Central memory CD8-positive, alpha-beta T cell (primary cell): ENCODE measurements at places on chromosomes 16 and 17.

- no peak overlapping the region for H3K27ac ChIP-seq
- H3K36me3 ChIP-seq: no peaks in the 10 kb centered on the region
- DNase-seq: no peak
- H3K27me3 ChIP-seq: peaks cover 57% of the 10 kb centered on the region
- H3K4me1 ChIP-seq: no peaks in the 10 kb centered on the region
Measured at GRCh38 chr16:86227041-86227440, 283.3 kb upstream of the FOXF1 start.

DNA sequence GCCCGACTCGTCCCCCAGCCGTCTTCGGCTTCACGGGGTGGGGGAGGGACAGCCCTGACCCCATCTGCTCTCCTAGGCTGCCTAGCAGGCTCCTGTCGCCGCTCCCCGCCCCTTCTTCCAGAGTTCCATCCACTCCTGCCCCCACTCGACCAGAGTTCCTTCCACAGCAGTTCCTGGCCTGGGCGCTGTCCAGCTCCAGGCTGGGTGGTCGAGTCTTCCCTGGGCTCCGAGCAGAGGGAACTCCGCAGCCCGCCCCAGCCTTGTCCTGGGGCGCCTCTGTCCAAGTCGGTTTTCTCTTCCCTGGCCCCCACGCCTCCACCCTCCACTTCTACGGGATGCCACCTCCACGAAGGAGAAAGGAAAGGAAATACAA is 1.4 kb downstream of the PYY start:
- no peak overlapping the region for H3K27ac ChIP-seq
- peak overlapping the region; percentile 18 for H3K4me3 ChIP-seq
- H3K4me1 ChIP-seq: peaks cover 9% of the 10 kb centered on the region
- H3K36me3 ChIP-seq: no peaks in the 10 kb centered on the region
- H3K27me3 ChIP-seq: peaks cover 68% of the 10 kb centered on the region
- no peak for DNase-seq

DNA sequence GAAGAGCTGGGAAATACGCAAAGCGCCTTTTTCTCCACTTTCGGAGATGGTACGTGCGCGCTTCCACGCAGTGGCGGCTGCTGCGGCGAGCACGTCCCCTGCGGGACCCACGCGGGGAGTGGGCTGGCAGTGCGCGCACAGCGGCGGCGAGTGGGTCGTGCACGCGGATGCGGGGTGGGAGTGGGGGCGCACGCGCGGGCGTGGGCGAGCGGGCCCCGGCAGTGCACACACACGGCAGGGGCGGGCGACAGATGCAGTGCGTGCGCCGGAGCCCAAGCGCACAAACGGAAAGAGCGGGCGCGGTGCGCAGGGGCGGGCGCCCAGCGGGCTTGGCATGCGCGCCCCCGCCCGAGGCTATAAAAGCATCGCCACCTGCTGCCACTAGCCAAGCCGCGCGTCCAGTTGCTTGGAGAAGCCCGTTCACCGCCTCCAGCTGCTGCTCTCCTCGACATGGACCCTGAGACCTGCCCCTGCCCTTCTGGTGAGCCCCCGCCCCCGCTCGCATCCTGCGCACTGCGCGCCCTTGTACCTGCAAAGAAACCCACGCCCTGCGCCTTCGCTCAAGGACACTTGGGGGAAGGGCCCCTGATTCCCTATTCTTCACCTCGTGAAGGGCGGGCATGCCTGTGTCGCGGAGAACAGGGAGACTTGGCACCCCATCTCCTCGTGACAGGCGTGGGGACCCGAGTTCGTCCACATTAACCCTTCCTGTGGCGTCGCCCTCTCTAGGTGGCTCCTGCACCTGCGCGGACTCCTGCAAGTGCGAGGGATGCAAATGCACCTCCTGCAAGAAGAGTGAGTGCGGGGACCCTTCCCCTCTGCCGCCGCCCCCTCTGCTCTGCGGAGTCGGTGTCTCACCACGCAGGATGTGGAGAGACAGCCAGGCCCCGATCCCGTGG is at the start of gene MT3:
Gene MT3, plus strand, starts transcription at position 388 of the 899 bp plus-strand sequence. Its CDS starts 63 bp downstream, at position 451.
- no peak for DNase-seq
- no peak within 1 kb of the TSS for H3K27ac ChIP-seq
- peak within 1 kb of the TSS; percentile 81 for H3K4me3 ChIP-seq
- H3K27me3 ChIP-seq: peaks cover 48% of the 10 kb centered on the region
- H3K4me1 ChIP-seq: peaks cover 16% of the 10 kb centered on the region

DNA sequence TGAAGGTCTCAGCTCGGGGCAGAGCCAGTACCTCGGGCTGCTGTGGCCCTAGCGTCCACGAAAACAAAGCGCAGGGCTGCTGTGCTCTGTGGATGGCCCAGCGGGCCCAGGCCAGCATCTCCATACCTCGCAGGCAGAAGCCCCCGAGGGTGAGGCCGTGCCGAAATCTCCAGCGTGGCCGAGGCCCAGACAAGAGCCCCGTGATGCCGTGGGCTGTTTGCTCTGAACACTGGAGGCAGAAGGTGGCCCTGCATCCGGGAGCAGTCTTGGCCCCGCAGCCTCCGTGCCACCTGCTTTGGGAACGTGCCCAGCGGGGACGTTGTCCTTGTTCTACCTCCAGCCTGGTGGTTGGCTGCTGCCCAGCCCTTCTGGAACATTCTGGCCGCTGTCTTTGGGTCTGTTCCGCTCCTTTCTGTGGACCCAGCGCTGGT is 121.4 kb downstream of the BANP start:
- no peaks in the 10 kb centered on the region for H3K27me3 ChIP-seq
- no peak for DNase-seq
- no peaks in the 10 kb centered on the region for H3K4me1 ChIP-seq
- no peak overlapping the region for H3K27ac ChIP-seq

DNA sequence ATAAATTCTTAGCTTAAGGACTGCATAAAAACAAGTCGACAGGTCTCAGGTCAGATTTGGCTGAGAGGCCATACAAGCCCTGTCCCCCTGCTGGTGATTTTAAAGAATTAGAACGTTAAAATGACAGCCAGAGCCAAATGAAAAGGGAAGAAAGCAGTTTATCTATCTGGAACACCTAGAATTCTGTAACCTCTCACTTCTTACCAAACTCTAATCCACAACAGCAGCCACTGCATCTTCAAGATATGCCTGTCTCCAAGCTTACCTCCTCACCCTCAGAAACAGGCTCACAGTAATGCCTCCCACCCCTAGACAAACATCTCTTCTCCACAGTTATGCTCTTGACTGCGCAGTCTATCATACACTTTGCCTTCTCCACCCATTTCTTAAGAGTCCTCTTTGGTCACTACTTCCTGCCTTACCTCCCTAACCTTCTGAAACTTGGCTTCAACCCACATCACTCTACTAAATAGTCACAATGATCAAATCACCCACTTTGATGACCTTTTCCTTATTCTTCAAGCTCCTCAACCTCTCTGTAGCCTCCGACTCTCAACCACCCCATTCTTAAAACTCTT is 14.2 kb downstream of the ANKFY1 start:
- H3K4me1 ChIP-seq: peaks cover 44% of the 10 kb centered on the region
- no peak for DNase-seq
- no peak overlapping the region for H3K4me3 ChIP-seq
- H3K27me3 ChIP-seq: no peaks in the 10 kb centered on the region
- H3K36me3 ChIP-seq: peaks cover 4% of the 10 kb centered on the region
- peak overlapping the region; percentile 1 for H3K27ac ChIP-seq

DNA sequence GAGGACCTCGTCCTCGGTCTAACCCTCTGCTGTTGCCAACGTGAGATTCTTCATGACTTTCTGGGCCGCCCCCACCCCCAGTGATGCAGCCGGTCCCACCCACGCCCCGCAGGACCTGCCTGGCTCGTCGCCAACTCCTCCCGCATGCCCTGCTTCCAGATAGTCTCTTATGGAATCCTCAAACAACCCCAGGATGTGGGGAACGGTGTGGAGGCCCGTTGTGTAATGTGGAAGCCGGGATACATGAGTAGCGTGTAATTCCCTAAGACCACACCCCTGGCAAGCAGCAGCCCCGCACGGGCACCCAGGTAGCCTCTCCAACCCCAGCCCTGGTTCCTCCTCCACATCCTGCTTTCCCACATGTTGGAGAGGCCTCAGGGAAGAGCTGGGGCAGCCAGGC is 275.9 kb downstream of the C16orf95 start:
- no peaks in the 10 kb centered on the region for H3K36me3 ChIP-seq
- H3K27me3 ChIP-seq: peaks cover 27% of the 10 kb centered on the region
- H3K4me1 ChIP-seq: no peaks in the 10 kb centered on the region
- DNase-seq: no peak
- no peak overlapping the region for H3K4me3 ChIP-seq

GRCh38 chr17:156094-156621 is 18.8 kb downstream of the SCGB1C2 start:
- H3K27me3 ChIP-seq: peaks cover 36% of the 10 kb centered on the region
- no peak overlapping the region for H3K4me3 ChIP-seq
- no peak for DNase-seq
- H3K4me1 ChIP-seq: no peaks in the 10 kb centered on the region
- no peak overlapping the region for H3K27ac ChIP-seq

GRCh38 chr17:58985367-58985766 is 121.3 kb downstream of the TRIM37 start:
- no peaks in the 10 kb centered on the region for H3K4me1 ChIP-seq
- peaks cover 7% of the 10 kb centered on the region for H3K36me3 ChIP-seq

DNA sequence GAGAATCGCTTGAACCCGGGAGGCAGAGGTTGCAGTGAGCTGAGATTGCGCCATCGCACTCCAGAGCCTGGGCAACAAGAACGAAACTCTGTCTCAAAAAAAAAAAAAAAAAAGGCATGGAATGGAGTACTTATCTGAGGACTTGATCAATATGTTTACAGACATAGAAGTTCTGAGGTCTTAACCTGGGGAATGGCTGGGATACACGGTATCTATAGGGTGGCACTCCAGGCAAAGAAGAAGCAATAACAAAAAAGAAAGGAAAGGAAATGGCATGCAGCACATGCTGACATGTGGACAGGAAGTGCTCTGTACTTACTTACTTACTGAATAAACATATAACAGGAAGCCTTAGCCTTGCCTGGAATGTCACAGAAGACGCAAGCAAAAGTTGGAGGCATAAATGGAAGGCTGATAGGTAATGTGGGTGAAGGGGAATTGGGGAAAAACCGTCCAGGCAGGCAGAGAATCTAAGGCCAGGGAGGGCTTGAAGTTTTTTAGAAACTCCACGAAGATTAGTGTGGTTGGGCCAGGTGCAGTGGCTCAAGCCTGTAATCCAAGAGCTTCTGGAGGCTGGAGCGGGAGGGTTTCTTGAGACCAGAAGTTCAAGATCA is 10.1 kb upstream of the SPOP start:
- H3K27me3 ChIP-seq: no peaks in the 10 kb centered on the region
- DNase-seq: no peak
- H3K4me1 ChIP-seq: peaks cover 38% of the 10 kb centered on the region
- peak overlapping the region; percentile 82 for H3K27ac ChIP-seq
- H3K4me3 ChIP-seq: peak overlapping the region; percentile 78

DNA sequence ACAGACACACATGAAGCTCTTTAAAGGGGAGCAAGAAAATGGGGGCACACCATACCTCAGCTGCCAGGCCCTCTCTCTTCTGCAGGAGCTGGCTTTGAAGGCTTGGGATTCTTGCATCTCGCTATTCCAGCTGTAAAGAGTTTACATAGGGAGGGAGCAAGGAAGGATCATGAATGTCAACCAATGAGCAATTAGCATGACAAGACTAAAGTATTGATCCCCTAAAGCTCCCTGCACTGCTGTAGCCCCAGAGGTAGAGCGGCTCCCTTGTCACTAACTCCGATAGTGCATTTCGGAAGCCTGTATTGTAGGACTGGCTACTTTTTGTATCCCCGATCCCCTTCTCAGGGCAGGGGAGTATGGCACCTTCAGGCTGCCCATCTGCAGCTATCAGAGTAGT is 113.4 kb upstream of the PMFBP1 start:
- H3K4me1 ChIP-seq: no peaks in the 10 kb centered on the region
- H3K4me3 ChIP-seq: no peak overlapping the region
- DNase-seq: no peak
- H3K36me3 ChIP-seq: peaks cover 1% of the 10 kb centered on the region
- no peaks in the 10 kb centered on the region for H3K27me3 ChIP-seq

DNA sequence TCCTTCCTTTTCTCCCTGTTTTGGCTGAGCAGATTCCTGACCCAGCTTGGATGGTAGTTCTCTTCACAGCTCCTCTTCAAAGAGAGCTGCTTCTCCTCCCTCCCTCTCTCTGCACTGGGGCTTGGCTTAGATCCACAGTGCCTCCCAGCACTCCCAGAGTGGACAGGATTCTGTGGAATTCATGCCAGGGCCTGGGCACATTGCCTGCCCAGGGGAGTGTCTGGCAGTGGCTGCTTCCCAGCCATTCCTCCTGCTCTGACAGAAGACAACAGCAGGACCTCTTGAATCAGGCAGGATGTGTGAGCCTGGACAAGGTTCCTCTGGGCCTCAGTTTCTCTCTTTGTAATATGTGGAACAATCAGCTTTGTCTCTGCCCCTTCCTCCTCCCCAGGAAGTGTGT is 4.5 kb upstream of the MMP28 start:
- no peak for DNase-seq
- peaks cover 7% of the 10 kb centered on the region for H3K4me1 ChIP-seq
- H3K27ac ChIP-seq: no peak overlapping the region
- no peak overlapping the region for H3K4me3 ChIP-seq

GRCh38 chr17:65690626-65691310 is 129.3 kb upstream of the AXIN2 start:
- H3K27me3 ChIP-seq: peaks cover 20% of the 10 kb centered on the region
- peaks cover 4% of the 10 kb centered on the region for H3K4me1 ChIP-seq
- H3K36me3 ChIP-seq: no peaks in the 10 kb centered on the region
- no peak overlapping the region for H3K27ac ChIP-seq
